Heart left ventricle (tissue), 16 donors: ENCODE measurements at places on chromosomes 1 and 21. TPM values are rescaled to one million over a fixed set of nuclear protein-coding genes. Genes with fewer than 3 reads are reported as not detected.
A peak's percentile ranks its signal among the peaks of the same experiment; 100 is the strongest.

Gene RNU1-4
- total RNA-seq, result 3,776 TPM

DNA sequence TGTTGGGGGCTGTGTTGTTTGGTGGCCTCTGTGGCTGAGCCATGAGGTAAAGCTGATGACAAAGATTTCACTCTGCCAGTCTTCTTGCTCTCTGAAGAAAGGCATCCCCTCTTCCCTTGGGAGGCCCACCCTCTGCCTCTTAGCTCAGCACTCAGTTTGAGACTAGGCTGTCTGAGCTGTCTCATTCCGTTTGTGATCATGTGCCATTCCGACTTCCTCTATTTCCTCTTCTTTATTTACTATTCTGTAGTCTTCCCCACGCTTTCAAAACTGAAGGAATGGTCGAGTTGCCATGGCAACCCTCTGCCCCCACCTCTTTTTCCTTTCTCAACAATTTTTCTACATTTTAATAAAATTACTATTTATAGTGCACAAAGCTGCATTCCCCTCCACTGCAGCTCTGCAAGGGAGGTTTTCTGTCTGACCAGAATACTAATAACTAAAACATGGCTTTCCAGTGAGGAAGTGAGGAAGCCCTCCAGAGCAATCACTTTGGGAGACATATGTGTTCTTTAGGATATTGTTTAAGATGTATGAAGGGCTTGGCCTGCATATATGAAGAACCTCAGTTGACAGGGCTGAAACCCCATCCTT is 30.8 kb downstream of the KCNA3 start:
- no peak for DNase-seq

- DNase-seq, result no peak
These were observed 2.7 kb upstream of the ZNF692 start for GRCh38 chr1:248861616-248862015.

DNA sequence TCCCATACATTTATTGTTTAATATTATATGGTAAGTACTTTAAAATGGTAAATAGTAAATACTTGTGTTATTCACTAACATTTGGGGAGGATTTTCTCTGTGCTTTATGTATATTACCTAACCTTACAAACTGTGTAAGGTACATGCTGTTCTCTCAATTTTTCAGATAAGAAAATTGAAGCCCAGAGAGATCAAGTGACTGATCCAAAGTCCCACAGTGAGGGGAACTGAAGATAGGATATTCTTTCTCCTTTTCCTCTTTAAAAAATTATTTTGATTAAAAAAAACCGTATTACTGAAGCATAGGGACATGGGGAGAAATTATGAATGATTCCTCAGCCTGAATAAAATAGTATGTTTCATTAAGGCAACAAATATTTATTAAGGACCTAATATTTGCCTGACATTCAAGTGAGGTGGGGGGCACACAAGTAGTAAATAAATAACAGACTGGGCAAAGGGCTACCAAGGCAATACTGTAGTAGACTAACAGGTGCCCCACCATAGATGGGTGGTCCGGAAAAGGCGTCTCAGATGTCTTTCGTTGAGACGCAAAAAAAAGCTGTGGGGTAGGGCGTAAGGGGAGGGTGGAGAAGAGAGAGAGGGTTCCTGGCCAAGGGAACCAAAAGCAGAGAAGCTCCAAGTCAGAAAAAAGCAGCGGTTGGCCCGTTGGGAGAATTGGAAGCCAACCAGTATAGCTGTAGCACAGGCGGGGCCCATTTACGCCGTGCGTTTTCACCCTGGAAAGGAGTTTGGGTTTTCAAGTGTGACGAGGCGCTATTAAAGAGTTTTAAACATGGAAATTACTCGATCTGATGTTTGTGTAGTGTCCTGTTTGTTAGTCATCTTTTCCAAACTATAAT is 944 bp upstream of the AGO3 start:
- no peak for DNase-seq

GRCh38 chr21:38780879-38781278 is 24.9 kb upstream of the ETS2 start:
- DNase-seq, result no peak

Gene PCBP3
- total RNA-seq, result 0.87 TPM

DNA sequence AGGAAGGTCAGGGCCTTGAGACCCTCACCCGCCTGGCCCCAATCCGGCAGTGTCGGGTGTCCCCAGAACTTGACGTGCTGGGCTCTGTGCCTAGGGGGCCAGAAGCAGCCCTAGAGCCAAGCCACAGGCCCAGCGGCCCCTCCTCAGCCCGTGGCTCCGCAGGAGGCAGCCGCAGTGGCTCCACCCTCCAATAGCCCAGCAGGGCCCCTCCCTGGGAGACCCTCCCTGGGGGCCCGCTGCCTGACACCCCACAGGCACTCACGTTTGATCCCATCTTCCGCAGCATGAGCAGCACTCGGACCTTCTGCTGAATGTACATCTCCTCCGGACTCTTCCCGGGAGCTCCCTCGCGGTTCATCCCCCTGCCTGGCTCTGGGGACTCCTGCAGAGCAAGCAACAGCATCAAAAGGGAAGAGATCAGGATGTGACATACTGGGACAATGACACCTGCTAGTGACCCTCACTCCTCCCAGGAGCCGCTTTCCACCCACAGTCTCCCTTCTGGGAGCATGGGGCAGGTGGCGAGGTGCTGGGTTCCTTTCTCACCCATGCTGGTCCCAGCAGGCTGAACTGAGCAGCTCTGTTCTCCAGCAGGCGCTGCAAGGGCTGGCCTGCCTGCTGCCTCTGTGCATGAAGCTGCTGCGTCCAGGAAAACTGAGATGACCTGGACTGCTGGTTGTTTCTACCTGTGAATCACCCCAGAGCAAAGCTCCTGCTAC is 38.2 kb downstream of the CTNNBIP1 start:
- DNase-seq, result peak; percentile 60

DNA sequence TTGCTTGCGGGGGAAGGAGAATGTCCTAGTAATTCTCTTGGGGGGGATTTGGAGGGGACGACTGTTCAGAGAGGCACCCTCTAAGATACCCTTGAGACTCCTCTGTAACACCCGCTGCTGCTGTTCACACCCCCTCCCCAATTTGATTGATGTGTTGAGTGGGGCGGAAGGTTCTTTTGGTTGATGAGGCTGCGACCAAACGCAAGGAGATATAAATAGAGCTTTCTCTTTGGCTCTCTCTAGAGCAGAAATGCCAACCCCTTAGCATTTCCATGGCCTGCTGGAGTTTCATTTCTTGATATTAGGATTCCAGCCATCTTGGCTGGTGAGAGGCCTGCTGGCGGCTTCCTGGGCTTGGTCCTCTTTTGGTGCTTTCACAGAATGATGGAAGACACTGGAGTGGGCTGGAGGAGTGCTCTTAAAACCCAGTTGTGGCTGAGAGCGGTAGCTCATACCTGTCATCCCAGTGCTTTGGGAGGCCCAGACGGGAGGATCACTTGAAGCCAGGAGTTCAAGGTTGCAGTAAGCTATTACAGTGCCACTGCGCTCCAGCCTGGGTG is 2.0 kb downstream of the PIK3CD start:
- no peak for DNase-seq
